ENCODE measurements at places on chromosomes 2 and 18.

- DNase-seq = no peak
Observed at GRCh38 chr18:22542406-22542835, 124.7 kb upstream of the CTAGE1 start.

DNA sequence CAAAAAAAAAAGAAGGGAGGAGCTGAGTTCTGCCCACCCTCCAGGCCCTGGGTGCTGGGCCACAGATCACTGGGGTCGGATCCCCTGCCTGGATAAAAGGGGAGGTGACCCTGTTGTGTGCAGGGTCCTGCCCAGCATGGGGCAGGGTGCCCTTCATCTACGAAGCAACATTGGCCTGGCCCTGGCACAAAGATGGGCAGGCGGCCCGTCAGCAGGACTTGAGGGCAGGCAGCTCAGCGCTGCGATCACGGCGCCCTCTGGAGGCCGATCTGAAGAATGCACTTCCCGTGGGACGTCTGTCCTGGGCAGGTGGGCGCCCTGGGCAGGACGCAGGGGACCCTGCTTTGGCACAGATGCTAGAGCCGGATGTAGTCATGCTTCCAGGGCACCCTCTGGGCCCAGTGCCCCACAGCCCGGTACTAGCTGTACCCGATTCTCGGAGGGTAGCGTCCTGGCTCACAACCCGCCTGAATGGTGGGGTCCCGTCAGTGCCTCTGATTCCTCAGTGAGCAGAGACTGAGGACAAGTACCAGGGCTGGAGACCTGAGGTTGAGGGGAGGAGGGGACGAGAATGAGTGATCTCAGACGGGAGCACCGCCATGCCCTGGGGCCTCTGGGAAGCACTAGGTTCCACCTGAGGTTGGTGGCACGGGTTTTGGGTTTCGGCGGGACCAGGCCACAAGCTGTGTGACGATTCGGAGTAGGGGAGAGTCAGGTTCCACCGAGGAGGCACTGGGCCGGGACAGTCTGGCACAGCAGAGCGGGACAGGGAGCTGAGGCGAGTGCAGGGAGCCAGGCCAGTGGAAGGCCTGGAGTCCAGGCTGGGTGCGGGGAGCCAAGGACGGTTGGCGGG, 18.0 kb downstream of the ARID5A start:
- no peak for DNase-seq

GRCh38 chr2:230781130-230781797, 68.6 kb downstream of the CAB39 start:
- peak; percentile 37 for DNase-seq

GRCh38 chr2:42742740-42743658, 20.9 kb downstream of the OXER1 start:
- DNase-seq = no peak

- DNase-seq = no peak
Observed at GRCh38 chr2:88471083-88471942, 18.8 kb upstream of the FOXI3 start.

DNA sequence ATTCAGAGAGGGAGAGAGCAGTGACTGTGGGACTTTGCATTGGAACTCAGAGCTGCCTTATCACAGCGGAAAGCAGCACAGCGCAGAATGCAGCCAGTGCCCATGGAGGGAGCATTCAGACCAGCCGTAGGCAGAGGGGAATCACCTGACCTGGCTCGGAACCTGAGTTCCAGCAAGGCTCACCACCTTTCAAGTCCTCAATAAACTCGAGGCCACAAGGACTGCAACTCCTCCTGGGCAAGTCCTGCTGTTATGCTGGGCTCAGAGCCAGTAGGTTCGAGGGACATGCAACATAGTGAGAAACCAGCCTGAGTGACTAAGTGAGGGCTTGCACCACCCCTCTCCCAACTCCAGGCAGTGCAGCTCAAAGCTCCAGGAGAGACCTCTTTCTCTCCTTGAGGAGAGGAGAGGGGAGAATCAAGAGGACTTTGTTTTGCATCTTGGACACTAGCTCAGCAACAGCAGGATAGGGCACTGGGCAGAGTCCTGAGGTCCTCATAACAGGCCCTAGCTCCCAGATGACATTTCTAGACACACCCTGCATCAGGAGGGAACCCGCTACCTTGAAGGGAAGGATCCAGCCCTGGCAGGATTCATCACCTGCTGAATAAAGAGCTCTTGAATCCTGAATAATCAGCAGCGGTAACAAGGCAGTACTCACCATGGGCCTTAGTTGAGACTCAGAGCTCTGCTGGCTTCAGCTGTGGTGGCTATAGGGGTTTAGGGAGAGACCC, 136.8 kb upstream of the OTOS start:
- DNase-seq = no peak

DNA sequence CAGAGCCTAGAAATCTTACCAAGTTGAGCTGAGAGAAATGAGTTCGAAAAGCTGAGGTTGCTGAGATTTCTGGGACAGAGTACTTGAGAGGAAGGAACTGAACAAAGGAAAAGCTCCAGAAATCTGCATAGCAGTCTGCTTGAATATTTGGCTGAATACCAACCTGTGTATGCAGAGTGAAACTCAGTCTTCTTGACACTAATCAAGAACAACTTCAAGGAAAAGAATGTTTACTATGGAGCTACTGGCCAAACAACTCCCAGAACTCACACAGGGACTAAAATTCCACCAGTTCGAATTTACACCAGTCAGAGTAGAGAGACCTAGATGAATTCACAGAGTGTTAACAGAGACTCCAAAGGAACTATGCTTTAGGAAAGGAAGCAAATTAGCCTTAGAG, 66.5 kb downstream of the USP37 start:
- DNase-seq = no peak

DNA sequence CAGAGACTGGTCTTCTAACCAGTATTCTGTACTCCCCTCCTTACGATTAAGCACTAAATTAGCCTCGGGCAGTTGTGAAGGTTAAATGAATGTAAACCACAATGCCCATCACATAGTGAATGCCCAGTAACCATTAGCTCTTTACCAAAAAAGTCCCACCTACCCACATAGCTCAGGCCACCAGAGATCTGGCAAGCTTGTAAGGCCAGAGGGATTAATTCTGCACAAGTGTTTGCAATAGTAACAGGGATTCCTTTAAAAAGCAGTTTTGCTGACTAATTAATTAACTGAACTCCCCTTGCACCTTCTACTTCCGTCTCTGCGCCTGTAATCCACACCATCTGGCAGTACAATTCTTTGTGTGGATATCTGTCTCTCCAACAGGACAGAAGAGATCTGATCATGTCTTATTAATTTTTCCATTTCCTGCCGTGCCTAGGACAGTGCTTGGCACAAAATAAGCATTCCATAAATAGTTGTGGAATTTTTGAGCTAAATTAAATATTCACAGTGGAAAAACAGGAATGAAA, 36.2 kb upstream of the IGFBP2 start:
- DNase-seq = no peak

DNA sequence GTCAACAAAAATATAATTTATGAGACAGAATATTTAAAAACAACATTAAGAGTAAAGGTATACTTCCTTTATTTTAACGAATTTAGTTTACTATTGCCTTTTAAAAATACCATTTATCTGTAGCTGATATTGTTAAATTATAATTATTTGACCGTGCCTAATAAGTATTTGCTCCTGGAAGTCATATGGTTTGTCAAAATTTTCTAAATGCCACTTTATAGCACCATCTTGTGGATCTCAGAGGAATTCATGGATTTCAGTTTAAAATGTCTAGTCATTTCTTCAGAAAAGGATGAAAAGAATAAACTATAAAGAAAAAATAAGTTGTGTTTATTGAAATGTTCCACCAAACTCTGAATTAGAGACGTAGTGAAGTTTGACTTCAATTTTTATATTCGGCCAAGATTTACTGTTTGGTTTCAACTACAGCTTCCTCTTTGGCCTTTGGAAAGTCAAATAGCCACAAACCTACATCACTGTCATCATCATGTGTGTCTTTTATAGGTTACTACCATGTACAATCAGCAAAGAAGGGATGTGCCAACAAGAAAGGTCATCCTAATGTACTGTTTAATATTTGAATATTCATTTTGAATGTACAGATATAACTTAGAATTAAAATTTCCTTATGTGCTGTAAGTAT, 10.3 kb upstream of the FTCDNL1 start:
- DNase-seq = no peak

DNA sequence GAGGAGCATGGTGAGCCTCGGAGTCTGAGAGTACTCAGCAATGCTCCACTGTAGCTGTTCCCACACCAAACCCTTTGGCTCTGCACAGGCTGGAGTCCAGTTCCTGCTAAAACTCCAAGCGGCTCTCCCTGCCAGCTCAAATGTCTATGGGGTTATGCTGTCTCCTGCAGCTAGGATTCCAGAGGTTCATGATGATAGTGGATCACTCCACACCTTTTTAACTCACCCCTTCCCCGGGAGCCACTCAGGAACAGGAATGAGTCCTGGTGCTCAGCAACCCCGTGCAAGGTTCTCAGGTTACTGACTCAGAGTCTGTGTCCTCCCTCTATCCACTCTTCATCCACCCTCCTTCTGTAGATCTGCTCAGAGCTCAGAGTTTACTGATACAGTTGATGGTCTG, 410.0 kb downstream of the CDH19 start:
- DNase-seq = no peak

DNA sequence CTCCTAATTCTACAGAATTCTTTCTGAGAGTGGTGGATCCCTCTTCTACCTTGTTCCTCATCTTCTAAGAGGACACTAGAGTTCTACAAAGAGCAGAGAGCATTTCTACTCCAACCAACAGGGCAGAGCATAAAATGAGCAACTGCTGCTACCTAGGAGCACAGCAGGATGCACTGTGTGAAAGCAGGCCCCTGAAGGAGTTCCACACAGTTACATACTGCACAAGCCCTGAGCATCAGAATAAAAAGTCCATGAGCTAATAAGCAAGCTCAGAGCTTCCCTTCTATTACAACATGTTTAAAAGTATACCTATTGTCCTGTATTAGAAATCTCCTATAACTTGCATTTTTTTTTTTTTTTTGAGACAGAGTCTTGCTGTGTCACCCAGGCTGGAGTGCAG, 8.4 kb downstream of the FHL2 start:
- DNase-seq = no peak

GRCh38 chr18:63892566-63892965, 5.1 kb downstream of the SERPINB2 start:
- no peak for DNase-seq

GRCh38 chr2:55418512-55419232, 984 bp downstream of the CCDC88A start:
- DNase-seq = no peak

- no peak for DNase-seq
Observed at GRCh38 chr18:47719096-47719780, 211.2 kb downstream of the SMAD2 start.

DNA sequence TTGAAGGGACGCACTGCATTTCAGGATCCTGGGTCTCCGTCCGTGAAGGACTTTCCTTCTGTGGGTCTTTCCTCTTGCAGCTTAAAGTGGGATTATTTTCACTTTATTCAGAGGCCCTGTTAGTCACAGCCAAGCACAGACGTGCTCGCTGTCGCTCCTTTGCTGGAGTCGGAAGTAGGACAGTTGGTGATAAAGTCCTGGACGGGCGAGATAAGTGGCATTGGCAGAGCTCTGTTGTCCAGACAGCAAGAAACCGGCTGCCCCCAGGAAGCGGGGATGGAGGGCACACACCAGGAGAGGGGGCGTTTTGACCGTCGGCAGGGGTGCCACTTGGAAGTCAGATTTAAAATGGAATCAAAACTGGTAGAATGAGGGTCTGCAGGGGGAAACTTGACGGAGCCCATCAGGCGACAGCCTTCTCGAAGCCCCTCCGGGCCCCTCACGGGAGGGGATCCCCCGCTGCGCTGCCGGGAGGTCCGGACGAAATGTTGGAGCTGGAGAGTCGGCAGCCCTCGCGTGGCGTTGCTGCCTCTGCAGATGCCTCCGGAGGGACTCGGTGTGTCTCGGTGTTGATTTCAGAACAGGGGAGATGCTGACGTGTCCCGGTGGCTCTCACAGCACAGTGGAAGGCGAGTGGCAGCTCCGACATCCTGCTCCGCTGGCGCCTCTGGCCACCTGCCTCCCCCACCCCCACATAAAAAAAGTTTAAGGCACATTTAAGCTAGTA, 124.2 kb downstream of the NFATC1 start:
- no peak for DNase-seq

DNA sequence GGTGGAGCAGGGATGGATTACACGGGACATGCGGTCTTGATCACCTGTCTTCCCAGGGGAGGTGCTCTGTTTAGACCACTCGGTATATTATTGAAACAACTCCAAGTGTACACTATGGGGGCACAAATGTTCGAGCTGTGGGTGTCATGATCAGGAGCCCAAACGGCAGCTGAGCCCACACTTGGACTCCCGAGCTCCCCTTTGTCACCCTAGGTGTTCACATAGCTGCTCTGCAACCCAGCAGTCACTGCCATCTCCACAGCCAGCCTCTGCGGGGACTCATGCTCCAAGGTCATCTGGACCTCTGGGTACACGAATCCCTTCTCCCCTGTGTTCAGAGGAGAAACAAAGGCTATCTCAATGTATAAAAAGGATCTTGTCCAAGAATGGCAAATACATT, 46.0 kb downstream of the CAPN13 start:
- no peak for DNase-seq

GRCh38 chr2:83470928-83471327, 988.2 kb downstream of the SUCLG1 start:
- DNase-seq = no peak

DNA sequence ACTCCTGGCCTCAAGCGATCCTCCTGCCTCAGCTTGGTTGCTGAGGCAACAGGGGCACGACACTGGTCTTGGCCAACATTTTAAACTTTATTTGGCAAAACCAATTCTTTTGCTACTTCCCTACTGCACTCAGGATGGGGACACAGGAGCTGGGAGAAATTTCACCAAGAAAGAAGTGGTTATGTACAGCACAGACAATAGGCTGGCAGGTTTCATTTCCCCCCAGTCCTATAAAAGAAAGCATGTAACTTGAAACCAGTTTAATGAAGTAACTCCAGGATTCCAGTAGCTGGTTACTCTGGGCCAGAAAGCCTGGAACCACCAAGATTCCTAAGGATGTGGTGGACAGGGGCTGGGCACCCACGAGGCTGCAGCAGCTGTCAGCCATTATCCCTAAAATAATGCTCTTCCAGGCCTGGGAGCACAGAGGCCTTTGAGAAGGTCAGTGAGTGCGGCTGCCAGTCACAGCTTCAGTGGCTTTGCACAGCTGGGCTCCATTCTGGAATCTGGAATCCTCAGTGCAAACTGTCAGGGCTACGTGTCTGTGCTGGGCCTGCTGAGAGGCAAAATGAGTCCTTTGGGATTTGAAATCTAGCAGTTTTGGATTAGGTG, 142.3 kb upstream of the ITGA6 start:
- DNase-seq = no peak

DNA sequence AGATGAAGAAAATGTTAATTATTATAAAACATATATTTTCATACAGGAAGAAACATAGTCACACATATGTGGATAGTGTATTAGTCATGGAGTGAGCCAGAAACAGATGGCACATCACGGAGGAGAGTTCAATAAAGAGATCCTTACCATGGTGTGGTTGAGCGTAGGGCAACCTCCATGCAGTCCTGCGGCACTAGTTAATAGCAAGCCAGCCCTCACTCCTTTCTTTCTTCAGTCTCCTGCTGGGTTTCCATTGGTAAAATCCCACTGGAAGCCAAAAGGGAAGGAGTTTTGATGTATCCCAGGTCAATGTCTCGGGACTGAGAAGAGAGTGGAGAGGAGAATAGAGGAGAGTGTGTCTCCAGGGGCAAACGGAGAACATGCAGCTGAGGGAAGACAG, 328.1 kb downstream of the NR4A2 start:
- DNase-seq = no peak
